ENCODE measurements at places on chromosomes 13 and 19.
A peak's percentile ranks its signal among the peaks of the same experiment; 100 is the strongest.

DNA sequence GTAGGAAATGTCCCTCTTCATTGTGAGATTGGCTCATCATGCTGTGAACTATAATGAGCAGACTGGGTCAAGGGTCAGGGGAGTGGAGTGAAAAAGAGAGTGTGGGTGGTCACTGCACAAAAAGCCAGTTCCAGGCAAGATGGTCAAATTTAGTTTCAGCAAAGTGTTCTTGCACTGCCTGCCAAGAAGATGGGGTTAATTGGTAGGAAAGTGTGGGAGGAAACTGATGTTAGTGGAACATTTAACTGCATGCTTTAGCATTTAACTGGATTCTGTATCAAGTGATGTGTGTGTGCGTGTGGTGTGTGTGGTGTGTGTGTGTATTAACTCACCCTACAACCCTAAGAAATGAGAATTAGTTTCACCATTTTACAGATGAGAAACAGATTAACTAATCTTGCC lies 131.6 kb downstream of the COG6 start:
- DNase-seq: no peak

GRCh38 chr19:15397782-15398181 lies 18.2 kb upstream of the AKAP8 start:
- no peak for DNase-seq

- DNase-seq: peak; percentile 98
Measured at GRCh38 chr19:29811125-29812079, at the start of gene CCNE1. CCNE1 (plus strand) TSS chr19:29811991; CDS start chr19:29812556, 565 bp downstream.

DNA sequence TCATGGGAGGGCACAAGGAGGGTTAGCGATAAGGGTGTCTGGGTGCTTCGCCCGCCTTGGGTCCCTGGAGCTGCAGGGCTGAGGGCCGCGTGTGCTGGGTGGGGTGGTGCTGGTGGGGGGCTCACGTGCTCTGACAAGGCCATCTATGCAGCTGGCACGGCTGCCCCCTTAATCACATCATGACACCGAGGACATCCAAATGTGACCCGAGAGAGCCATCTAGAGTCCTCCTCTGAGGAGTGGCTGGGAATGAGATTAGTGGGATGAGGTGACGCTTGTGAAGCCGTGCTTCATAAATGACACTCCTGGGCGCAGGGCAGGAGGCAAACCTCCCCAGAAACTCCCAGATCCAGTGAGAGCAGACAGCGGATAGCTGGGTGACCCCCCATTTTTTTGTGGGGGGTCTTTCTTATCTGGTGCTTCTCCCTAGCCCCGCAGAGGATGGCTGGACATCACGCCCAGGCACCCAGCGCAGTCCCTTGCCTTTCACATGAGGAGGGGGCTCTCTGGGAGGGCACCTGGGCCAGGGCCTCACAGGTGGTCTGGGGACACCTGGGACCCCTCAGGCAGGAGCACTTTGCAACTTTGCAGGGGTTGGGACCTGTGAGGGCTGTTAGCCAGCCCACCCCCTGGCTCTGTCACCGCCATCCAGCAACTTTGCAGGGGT lies 6.6 kb downstream of the FZR1 start:
- DNase-seq: no peak

GRCh38 chr19:1538978-1539377 lies 15.1 kb downstream of the PLK5 start:
- no peak for DNase-seq

DNA sequence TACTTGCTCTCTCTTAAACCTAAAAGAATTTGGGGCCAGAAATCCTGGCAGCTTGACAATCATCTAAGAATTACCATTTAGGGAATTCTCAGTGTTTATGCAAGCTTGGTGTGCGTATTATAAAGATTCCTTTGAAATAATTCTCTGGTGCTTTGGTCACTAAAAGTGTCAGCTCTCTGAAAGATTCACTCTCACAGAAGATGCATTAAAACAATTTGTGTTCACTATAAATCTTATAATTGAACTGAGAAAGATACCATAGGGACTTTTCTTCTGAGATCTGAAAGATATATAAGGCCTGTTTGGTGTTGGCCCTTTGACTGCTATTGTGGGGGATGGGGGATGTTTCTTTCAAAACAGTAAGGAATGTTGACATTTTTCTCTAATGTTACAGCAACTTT lies 27.3 kb downstream of the EPSTI1 start:
- no peak for DNase-seq

GRCh38 chr19:41915021-41915775 lies 13.1 kb downstream of the ERFL start:
- peak; percentile 45 for DNase-seq

DNA sequence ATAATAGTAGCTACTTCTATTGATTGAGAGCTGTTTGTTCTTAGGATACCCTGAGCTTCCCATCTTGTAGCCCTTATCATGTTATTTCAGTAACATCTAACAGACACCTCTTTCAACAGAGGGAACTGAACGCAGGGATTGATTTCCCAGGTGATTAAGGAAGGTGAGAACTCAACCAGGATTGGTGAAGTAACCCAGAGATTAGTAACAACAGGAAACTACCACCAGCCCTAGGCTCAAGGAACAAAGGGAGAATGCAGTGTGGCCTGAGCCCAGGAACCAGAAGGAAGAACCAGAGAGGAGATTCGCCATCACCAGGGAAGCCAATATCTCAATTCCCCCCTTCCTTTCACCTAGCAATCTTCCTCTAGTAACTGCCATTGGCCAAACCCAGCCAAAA lies 8.5 kb downstream of the DHRS12 start:
- no peak for DNase-seq

GRCh38 chr19:54429545-54430227 lies 14.4 kb downstream of the TTYH1 start:
- DNase-seq: no peak

DNA sequence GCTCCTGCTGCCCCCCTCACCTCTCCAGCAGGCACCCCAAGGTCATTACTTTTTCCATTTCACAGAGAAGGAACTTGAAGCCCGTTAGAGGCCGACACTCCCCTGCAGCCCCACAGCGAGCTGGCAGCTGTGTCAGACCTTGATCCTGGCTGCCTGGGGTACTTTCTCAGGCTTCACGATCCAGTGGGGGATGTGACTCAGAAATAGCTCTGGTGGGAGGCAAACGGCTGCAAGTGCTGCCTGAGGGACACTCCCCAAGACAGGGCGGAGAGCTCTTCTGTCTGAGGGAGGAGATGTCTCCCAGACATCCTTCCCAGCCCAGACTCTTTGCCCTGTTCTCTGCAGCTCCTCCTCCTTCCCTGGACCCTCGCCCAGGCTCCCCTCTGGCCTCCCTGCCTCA lies 4.8 kb downstream of the TSKS start:
- DNase-seq: no peak

DNA sequence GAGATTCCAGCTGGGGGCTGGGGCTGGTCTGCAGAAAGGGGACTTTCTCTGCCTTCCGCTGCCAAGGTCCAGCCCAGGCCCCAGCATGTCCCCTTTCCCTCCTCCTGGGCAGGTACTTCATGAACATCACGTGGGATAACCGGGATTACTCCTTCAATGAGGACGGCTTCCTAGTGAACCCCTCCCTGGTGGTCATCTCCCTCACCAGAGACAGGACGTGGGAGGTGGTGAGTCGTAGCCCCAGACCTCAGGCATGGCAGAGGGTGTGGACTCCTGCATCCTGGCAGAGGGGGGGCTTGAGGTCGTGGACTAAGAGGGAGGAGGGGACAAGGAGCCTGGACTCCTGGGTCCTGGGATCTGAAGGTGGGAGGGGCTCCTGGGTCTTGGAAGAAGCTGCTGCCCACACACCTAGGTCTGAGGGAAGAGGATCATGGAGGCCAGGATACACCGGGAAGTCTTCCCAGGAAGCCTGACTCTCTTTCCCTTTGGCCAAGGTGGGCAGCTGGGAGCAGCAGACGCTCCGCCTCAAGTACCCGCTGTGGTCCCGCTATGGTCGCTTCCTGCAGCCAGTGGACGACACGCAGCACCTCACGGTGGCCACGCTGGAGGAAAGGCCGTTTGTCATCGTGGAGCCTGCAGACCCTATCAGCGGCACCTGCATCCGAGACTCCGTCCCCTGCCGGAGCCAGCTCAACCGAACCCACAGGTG lies 20.6 kb downstream of the GRIN2D start:
- no peak for DNase-seq

DNA sequence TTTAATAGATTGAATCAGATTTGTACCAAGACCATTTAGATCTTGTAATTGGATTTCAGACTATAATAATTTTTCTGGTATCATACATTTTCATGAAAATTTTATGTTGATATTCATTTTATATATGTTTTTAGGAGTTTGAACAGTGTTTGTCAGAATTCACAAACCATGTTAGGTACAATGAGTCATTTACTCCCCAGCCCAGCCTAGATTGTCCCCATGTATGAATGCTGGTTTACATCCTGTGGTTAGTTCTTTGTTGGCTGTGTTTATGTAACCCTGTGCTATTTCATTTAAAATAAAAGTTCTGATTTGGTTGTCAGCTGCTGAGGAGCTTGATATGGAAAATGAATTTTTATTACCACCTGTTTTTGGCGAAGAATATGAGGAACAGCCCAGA lies 96.7 kb downstream of the GJA3 start:
- DNase-seq: no peak

DNA sequence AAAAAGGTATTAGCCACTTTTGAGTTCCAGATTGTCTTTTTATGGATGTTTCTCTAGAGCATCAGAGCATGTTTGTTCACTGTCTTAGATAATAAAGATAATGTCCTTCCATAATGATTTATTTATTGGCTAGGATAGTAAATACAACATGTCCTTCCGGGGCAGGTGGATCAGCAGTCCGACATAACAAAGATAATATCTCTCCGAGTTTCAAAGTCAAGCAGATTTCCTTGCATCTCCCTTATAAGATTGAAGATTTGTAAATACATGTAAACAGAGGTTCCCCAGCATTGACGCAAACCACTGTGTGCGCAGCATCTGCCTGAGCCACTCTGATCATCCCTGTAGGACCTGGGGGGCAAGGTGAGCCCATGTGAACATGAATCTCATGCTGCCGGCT lies 8.8 kb upstream of the KLK15 start:
- DNase-seq: no peak

DNA sequence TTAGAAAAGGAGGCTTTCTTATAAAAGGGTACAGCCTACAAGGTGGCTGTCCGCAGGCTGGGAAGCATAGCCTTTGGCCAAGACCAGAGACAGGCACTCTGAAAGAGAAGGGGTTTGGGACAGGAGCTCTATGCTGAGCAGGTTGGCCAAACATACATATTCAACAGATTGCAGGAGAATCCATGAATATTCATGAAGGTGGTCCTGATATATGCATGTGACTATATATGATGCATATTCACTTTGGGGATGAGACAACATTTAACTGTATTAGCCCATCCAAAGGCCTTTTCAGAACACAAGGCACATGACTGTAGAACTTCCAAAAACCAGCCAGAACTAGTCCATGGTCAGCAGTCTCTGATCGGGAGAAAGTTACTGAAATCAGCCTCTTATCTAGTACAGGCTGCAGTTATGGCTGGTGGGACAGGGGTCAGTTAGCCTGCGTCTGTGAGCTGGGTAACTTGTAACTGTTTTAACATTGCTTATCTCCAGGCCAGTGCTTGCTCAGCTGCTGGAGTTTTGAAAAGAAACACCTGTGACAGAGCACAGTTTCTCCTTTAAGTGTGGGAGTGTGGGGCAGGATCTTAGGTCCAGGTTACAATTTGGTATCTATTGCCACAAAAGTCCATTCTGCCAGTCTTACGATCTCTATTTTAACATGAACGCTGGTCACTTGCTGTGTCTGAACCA lies 924.2 kb downstream of the UQCRFS1 start:
- no peak for DNase-seq

DNA sequence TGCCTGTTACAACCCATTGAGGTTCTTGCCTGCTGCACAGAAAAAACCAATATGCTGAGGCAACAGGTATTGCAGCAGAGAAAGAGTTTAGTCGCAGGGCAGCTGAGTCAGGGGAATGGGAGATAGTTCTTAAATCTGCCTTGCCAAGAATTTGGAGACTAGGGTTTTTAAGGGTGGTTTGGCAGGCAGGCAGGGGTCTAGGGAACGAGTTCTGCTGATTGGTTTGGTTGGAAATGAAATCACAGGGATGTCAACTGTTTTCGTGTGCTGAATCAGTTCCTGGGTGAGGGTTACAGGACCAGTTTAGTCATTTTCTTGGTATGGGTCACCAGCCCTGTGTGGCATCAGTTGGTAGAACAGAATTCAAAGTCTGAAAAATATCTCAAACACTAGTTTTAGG lies 36.6 kb downstream of the PDS5B start:
- no peak for DNase-seq

GRCh38 chr13:80342471-80343371 lies 1.8 kb upstream of the SPRY2 start:
- DNase-seq: peak; percentile 82

DNA sequence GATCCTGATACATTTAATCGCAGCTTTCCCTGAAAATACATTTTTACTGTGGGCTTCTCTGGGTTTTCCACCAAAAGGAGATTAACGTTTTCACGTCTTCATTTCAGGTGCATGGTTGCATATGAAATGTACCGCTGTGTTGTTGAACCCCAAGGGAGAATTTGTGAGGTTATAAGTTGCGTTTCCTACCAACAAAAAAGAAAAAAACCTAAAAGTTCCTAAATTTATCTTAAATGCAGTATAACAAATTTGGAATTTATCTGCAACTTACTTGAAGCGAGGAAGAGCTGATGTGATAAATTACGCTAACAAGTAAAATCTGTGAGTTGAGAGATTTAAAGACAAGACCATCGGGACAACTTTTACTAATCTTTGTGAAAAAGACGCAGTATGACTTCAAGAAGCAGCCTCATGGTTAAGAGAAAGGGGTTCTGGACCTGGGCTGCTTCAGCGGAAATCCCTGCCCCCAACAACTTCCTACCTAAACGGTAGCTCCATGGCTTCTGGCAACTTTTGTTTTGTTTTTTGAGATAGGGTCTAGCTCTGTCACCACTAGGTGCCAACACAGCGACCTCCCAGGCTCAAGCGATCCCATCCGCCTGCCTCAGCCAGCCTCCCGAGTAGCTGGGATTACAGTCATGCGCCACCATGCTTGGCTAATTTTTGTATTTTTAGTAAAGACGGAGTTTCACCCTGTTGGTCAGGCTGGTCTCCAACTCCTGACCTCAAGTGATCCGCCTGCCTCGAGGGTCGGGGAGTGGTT lies 958 bp upstream of the OBI1 start:
- DNase-seq: peak; percentile 60

- DNase-seq: no peak
Measured at GRCh38 chr13:59621773-59622172, 542.0 kb downstream of the DIAPH3 start.

- no peak for DNase-seq
Measured at GRCh38 chr13:33184530-33184929, 101.0 kb downstream of the STARD13 start.

DNA sequence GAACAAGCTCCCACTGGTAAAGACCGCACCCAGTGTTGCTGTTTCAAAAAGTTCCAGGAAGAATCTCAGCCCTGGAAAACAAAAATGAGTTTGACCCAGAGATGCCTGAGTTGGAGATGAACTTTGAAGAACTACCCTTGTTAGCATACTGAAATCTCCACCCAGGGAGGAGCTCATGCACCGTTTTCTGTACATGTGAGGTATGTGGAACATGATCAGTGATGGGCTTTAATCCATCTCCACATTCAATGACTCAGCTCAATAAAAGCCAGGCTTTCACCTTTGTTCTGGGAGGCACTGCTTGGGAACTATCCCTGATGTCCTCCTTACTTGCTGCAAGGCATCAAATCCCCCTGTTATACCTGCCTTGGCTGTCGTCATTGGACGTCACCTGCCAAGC lies 279.9 kb downstream of the UQCRFS1 start:
- no peak for DNase-seq

- DNase-seq: no peak
Measured at GRCh38 chr13:72463561-72463960, 263.9 kb downstream of the MZT1 start.

- DNase-seq: peak; percentile 74
Measured at GRCh38 chr19:23116802-23117571, at the start of gene ZNF730. ZNF730 (plus strand) TSS chr19:23117025; CDS start chr19:23117174, 149 bp downstream.
